ENCODE measurements at places on chromosomes 1 and 21.

- DNase-seq: no peak
Measured at GRCh38 chr1:81805537-81806431, 5.0 kb downstream of the ADGRL2 start.

DNA sequence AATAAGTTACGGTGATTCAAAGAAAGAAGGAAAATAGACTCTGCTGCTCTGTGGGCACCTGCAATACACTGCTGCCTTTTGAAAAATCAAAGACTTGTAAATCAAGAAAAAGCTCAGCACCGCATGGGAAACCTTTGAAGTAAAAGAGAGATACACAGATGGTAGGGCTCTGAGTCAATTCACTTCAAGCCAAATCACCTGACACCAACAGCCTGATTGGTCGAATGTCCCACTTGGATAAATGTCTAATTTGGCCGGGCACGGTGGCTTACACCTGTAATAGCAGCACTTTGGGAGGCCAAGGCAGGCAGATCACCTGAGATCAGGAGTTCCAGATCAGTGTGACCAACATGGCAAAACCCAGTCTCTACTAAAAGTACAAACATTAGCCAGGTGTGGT lies 19.2 kb upstream of the RCAN3 start:
- DNase-seq: peak; percentile 34

DNA sequence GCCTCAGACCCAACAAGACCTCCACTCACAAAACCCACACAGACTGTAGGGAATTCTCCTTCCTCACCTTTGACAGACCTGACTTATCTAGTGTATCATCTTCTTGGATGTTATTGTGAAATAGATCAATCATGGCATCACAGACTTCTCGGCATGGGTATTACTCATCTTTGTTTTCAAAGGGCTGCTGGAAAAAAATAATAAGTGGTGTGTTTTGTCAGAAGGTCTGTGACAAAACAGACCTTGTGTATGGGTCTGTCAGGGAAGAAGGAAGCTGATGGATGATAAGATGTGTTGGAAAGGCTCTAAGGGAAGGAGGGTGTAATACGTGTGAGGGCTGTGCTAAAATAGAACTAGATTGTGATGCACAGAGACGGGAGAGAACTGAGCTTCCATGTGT lies 13.9 kb upstream of the S100A7 start:
- DNase-seq: no peak

GRCh38 chr1:241638099-241638682 lies 2.0 kb downstream of the CHML start:
- DNase-seq: no peak

- no peak for DNase-seq
Measured at GRCh38 chr1:183688341-183689060, 35.4 kb upstream of the APOBEC4 start.

DNA sequence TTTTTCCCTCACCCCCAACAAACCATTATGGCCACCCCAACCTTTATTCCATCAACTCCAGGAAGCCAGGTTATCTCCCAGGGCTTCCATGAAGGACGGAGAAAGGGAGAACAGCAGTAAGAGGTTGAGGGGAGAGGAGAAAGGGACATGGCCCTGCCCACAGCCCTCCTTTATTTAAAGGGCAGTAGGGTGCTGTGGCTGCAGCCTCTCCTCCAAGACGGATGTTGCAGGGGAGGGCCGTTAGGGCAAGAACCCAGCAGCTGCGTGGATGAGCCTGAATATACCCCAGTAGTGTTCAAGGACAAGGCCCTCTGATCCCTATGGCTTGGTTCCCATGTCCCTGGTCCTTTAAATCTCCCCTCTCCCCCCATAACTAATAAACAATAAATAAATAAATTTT lies 5.9 kb downstream of the RXFP4 start:
- DNase-seq: no peak

- no peak for DNase-seq
Measured at GRCh38 chr1:21629971-21630370, 39.2 kb downstream of the RAP1GAP start.

DNA sequence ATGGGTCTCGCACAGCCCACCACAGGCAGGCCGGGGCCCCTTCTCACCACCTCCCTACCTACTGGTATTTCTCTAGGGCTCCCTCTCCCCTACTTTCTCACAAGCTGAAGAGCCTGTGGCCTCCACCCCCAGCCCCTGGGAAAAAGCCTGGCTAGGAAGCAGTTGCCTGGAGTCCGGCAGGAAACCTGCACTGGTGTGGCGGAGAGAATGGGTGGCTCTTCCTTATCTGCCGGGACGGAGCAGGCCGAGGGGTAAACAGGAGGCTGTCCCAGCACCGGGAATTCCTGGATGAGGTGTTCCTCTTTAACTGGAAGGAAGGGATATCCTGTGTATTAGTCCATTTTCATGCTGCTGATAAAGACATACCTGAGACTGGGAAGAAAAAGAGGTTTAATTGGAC lies 125.8 kb downstream of the TLR5 start:
- no peak for DNase-seq

- DNase-seq: no peak
Measured at GRCh38 chr1:226708342-226708780, 30.7 kb downstream of the ITPKB start.

- no peak for DNase-seq
Measured at GRCh38 chr1:42043811-42044210, 109.4 kb upstream of the GUCA2B start.

GRCh38 chr1:59690171-59690930 lies 124.4 kb upstream of the HOOK1 start:
- no peak for DNase-seq

GRCh38 chr1:50570066-50570468 lies 146.8 kb upstream of the DMRTA2 start:
- DNase-seq: no peak

DNA sequence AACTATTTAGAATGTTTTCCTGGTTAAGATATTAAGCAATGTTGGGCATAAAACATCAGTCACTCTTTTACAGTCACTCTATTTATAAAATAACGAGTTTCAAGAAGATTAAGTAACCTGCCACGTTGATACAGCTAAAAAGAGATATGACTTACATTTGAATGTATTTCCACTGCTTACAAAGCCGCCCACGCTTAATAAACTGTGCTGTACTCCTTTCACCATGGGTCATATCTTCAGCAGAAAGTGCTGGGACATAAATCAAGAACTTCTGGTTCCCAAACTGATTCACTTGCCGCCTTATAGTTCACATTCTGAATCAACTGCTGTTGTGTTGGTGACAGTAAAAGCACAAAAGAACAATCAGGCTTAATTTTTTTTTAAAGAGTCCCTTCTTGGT lies 666.7 kb downstream of the NCAM2 start:
- DNase-seq: no peak

DNA sequence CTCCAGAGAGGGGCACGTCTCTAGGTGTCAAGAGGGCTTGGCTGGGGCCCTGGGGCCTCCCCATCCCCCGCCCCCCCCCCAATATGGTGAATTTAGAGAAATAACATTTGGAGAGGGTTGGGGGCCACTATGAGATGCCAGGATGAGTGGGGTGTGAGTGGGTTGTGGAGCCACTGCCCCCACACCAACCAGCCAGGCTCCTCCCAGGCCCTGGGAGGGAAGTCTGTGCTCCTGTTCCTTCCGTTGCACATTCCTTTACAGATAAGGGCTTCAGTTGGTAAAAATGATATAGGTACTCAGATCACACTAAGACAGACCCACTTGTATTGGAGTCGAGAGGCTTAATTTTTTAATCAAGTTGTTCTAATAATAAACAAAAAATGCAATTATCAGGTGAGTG lies 585 bp upstream of the PLEKHA6 start:
- no peak for DNase-seq

GRCh38 chr1:200153277-200154055 lies 126.0 kb downstream of the NR5A2 start:
- DNase-seq: peak; percentile 49

DNA sequence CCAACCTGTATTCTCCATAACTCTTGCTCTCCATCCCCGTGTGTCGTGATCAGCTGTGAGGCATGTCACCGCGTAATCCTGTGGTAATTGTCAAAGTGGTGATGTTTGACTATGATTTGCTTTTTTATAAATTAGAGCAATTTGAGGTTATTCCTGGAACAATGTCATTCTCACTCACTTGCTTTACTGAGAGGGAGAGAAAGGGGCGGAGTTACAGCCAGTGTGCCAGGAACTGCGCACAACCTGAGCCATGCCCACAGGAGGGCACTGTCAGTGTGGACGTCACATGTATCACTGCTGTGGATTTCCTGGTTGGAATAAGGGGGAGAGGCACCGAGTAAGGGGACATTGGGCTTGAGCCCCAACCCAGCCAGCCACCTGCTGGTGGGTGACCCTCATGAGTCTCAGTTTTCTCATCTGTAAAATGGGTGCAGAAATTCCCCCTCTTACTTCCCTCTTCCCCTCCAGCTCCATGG lies 6.9 kb downstream of the ADGRB2 start:
- DNase-seq: no peak

DNA sequence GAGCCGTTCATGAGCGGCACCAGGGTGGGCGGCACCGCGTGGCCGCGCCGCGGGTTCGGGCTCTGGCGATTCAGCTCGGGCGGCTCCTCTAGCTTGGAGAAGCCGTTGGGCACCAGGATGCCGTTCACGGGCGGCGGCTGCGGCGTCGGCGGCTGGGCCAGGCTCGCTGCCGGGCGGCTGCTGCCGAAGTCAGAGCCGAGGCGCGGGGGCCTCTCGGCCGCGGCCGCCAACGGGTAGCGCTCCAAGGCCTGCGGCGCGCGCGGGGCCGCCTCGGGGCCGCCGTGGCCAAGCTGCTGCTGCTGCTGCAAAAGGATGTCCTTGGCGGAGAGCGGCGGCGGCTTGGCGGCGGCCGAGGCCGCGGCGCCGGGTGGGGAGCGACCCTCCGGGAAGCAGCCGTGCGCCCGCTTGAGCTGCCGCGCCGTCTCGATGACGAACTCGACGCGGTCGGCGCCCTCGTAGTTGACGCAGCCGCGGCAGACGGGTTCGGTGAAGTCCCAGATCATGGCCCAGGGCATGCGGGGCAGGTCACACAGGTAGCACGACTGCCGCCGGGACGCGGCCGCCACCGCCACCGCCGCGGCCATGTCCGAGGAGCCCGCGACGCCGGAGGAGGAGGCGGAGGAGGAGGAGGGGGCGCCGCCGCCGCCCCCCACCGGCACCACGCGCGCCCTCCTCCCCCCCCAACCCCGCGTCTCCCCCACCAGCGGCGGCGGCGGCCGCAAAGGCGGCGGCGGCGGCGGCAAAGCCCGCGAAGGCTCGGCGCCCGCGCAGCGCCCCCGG lies 877 bp downstream of the IRF2BP2 start:
- DNase-seq: peak; percentile 72

- peak; percentile 36 for DNase-seq
Measured at GRCh38 chr1:77282187-77282865, 507 bp downstream of the AK5 start.

DNA sequence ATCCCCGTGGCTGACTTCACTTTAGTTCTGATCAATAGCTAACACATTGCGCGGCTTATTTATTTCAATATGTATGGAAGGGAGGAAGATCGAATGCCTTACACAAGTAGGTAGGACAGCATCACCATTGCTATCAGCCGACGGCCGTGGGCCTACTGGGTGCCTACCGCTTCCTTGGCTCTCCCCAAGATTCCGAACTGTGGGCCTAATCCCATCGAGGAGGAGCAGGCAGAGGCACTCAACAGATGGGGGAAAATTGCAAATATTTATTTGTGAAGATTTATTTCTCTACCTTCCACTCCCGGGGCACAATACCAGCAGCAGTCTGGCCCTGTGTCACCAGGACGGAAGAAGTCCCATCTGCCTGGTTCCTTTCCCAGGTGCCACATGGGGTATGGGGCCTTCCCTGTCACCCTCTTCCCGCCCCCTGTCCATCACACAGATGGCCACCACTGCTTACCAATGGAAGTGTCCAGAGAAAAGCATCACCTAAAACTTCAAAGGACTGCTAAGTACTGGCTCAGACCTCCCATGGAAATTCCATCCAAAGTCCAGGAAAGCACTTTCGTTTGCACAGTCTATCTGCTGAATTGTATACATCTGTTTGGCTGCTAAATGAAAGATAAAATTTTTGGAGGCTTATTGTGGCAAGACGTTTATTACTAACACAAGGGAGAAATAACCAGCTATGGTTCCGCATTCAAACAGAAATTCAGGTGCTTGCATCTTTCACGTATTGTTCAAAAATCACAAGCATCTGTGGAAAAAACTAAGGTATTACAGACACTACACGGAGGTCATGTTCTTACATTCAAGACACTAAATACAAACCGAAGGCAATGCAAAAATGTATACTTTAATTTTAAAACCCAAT lies 11.8 kb downstream of the AGT start:
- DNase-seq: no peak

GRCh38 chr1:37699147-37699546 lies 6.8 kb downstream of the CDCA8 start:
- DNase-seq: no peak

- no peak for DNase-seq
Measured at GRCh38 chr21:34696121-34696520, 27.3 kb downstream of the CLIC6 start.

- no peak for DNase-seq
Measured at GRCh38 chr1:209704584-209704983, at the start of gene HSD11B1. Gene HSD11B1, plus strand, starts transcription at chr1:209704846. Its CDS starts 97 bp downstream, at chr1:209704943.

DNA sequence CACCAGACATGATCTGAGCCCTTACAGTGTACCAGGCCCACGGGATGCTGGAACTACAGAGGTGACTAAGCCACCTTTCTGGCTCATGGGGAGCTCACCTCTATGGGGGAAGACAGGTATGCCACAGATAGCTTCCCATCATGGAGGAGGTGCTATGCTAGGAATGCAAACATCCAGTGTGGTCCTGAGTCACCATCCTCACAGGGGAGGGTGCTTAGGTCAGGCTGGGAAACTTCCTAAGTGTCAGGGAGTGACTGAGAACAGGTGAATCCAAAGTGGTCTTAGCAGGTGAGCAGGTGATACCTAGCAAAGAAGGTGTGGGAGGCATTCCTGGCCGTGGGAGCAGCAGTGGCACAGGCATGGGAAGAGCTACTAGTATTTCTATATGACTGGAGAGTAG lies 8.6 kb upstream of the RASSF5 start:
- DNase-seq: no peak

- DNase-seq: no peak
Measured at GRCh38 chr1:31648190-31648589, 3.5 kb upstream of the PEF1 start.

DNA sequence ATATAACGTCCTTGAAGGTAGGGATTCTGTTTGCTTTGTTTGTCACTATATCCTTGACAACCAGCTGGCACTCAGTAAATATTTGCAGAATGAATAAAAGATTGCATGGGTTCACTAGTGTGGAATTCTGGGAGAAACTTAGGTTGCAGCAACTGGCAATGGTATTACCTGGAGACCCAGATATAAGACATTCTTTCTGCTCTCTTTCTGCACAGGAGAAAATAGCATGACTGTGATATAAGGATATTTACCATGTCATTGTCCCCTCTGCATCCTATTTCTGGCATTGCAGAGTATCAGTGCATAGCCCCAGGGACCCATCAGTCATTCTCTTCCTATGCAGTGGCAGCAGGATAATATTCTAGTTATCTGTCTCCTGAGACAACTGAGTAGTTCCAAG lies 308.9 kb upstream of the LRRC7 start:
- DNase-seq: no peak

- DNase-seq: no peak
Measured at GRCh38 chr1:119327094-119327449, 41.5 kb upstream of the HAO2 start.

- DNase-seq: no peak
Measured at GRCh38 chr21:46639489-46640386, 4.3 kb downstream of the PRMT2 start.

GRCh38 chr1:98824736-98825135 lies 163.2 kb downstream of the SNX7 start:
- no peak for DNase-seq

Data from activated naive CD8-positive, alpha-beta T cell treated with anti-CD3 and anti-CD28 coated beads, Interleukin-2, amount 50 U/mL, for 24 hours (primary cell).